ENCODE measurements at places on chromosomes 3 and 15.

- no peak for DNase-seq
Observed at GRCh38 chr3:13841141-13841540, 38.7 kb downstream of the WNT7A start.

- peak; percentile 51 for DNase-seq
Observed at GRCh38 chr15:59247364-59247763, 40.7 kb downstream of the LDHAL6B start.

DNA sequence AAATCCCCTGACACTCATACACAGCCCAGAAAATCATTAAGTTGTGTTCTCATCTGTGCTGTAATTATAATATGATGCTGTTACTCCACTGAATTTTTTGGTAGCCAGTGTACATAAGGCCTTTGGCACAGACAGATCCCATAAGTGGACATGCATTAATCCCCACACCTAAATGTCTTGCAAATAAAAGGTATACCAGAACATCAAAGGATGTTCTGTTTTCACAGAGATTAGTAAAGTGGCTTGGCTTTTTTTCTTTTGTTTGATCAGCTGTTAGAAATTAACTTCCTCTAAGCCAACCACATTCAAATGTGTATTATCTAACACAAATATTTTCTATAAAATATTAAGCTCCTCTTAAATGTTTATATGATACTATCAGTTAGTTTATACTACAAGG is 2.7 kb downstream of the SST start:
- no peak for DNase-seq

DNA sequence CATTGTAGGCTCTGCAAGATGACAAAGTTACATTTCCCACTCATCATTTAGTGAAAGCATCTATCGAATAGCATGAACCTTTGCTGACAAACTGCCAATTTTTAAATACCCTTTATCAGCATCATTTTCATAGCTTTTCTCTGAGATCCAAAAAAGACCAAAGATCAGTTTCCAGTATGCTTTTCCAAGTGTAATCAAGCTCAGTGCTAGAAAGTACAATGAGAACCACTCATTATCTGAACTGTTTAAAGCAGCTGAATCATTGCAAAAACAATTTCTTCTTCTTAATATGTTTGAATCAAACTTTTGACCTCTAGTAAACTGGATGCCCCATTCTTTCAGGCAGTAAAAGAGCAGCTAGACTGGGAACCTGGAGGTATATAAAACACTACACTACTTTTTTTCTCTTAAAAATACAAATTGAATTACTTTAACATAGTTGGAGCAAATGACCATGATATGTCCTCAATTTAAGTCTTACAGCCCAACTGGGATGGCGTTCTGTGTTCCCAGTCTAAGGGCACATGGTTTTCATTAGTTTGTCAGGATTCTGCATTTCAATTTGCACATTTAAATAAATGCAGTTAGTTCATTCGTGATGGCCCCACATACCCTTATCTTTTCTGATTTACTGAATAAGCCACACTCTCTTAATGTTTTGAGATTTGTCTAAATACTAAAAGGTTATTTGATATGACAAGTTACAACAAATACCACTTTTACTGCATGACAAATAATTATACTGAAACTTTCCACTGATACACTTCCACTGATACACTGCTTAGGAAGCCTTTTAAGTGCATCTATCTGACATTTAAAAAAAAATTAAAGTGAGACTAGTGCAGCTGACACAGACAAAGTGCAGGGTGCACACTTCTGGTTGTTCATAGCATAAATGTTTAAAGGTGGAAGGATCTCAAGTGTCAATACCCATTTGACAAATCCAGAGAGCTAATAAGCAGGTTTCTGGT is 146.0 kb upstream of the FRMD4B start:
- no peak for DNase-seq

DNA sequence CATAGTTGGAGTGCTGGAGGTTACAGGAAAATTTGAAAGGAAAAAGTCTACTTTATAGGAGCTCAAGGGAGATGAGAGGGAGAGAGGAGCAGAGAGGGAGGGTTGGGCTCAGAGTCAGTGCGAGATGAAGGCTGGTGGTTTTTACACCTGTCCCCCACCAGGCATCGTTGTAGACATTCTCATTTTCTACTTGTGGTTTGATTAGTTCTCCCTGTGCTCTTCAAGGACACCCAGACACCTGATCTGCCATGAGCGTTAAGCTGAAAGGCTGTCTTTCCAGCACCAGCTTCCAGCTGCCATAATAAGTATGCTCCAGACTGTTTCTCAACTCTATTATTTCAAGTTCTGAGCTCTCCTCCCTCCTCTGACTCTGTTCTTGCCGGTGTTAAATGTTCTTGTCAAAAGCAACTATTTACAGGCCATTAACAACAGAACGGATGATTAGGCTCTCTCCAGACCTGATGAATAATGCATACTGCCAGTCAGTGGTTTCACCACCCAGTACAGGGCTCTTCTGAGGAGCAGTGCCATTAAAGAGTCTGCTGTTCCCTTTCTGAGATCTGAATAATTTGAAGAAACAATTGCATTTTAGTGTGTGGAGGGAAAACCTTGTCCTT is 514.6 kb upstream of the MCTP2 start:
- no peak for DNase-seq

GRCh38 chr3:96007650-96008195 is 806.7 kb upstream of the EPHA6 start:
- DNase-seq: no peak

DNA sequence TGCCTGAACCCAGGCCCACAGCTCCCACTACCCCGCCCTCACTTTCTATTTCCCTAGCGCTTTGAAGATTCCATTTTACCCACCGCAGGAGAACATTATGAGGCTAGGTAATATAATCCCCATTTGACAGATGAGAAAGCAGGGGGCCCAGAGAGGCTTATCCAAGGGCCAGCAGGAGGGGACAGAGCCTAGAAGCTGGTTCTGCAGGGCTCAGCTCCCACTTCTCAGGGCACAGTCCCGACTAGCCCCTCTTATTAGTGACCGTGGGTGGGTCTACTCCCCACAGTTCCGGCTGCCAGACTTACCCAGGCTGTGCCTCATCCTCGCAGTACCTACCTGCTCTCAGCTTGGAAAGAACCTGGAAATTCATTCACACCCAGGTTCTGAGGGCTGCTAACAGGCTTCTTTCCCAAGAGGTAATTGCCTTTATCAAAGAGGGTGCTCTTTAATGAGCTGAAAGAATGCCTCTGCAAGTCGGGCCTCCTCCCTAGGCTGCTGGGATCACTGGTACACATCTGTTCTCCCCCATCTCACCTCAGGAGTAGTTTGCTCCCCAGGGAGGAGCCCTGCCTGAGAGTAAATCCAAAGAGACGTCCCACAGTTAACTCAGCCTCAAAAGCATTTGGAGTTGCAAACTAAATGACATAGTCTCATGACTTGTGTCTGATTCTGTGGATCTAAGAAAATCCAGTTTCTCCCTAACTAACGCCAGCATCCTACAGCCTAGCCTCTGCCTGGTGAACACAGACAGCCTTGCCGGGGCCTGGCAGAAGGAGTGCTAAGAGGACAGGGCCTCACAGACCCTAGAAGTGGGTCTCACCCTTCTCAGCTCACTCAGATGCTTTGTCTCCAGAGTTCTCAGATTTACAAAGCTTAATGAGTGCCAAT is 125.0 kb downstream of the CHSY1 start:
- no peak for DNase-seq

DNA sequence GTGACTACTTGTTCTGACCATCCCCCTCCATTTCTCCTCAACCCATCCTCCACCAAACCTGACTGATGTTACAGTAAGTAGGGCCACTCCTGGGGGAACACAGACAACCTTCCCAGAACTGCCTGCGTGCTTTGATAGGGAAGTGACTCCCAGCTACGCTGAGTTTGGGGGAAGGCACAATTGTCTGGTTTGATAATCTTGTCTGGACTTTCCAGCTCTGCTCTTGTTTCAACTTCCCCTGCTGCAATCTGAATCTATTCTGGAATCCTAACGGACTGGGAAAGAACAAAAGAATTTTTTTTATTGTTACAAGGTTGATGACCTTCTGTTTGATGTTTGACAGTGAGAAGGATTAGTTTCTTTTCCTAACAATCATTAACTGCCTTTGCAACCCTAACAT is 895.6 kb downstream of the ROBO1 start:
- DNase-seq: no peak

- no peak for DNase-seq
Observed at GRCh38 chr15:95868970-95869369, 461.5 kb upstream of the NR2F2 start.

DNA sequence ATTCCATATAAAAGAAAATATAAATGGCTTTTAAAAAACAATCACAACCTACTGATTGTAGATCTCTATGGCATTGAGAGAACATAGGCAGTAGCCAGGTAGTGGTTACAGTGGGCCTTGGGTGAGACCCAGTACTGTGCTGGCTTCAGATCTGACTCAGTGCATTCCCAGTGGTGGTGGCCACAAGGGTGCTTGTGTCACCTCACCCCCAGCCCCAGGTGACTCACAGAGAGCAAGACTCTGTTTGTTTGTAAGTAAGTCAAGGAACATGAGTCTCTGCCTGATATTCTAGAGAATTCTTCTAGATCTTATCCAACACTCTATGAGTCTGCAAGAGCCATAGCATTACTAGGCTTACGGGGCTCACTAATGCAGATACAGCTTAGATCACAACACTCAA is 118.8 kb upstream of the AZI2 start:
- DNase-seq: no peak

- no peak for DNase-seq
Observed at GRCh38 chr3:24828011-24828410, 333.4 kb upstream of the THRB start.

DNA sequence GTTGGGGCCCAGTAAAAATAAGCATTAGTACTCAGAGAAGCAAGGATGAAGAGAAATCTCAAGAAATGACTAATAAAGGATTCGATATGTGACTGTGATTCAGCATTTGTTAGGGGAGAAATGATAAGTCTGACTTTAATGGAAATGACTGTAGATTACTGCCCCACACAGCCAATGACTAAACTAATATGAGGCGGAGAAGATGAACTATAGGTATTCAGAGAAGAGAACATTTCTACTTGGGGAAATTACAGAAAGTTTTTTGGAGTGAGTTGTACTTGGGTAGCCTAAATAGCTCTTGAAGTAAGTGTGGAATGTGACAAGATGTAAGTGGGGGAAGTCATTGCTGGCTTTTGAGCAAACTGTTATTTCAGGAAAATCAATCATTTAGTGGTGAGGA is 380.0 kb downstream of the PDCD6IP start:
- DNase-seq: no peak

DNA sequence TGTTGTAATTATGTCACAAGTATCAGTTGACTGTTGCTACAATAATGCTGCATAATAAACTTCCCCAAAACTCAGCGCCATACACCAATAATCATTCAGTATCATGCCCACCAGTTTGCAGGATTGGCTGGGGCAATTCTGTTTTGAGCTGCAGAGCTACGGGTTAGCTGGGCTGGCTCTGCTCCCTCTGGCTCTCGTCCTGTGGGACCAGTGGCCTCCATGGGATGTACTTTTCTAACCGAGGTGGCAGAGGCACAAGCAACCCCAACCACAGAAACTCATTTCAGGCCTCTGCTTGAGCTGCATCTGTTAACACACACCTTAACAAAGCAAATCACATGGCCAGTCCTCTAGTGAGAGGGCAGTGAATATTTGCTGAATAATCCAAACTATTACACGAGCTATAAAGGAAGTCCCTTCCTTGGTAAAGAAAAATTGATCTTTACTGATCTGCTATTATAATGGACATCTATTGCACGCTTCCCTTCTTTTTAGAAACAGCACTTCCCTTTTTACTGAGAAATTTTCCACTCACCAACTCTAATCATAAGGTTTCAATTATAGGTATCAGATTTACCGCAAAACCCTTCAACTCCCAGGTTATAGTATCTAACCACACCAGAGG is 10.9 kb upstream of the BCL2A1 start:
- no peak for DNase-seq

- no peak for DNase-seq
Observed at GRCh38 chr3:115864911-115865310, 241.6 kb downstream of the GAP43 start.

DNA sequence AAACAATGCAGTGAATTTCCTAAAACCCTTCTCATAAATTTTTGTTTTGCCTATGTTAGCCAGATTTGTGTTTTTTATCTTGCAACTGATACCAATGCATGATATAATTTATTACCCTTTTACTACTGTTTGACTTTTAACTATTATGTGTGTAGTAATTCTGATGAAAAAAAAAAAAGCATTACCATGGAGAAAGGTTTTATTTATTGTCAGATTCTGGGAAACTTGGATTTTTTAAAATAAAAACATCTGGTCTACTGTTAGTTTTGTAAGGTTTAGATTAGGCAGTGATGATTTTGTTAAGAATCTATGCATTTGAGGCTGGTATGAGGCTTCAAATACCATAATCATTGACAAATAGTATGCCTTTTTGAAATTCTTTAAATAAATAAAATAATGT is 470.4 kb upstream of the ROBO1 start:
- no peak for DNase-seq

- no peak for DNase-seq
Observed at GRCh38 chr3:14434498-14435151, 32.2 kb downstream of the SLC6A6 start.

- no peak for DNase-seq
Observed at GRCh38 chr15:68822818-68823217, 2.1 kb upstream of the ANP32A start.

- DNase-seq: no peak
Observed at GRCh38 chr3:104805508-104805907, 561.2 kb upstream of the ALCAM start.

GRCh38 chr3:184734903-184735701 is 23.2 kb upstream of the MAGEF1 start:
- no peak for DNase-seq

DNA sequence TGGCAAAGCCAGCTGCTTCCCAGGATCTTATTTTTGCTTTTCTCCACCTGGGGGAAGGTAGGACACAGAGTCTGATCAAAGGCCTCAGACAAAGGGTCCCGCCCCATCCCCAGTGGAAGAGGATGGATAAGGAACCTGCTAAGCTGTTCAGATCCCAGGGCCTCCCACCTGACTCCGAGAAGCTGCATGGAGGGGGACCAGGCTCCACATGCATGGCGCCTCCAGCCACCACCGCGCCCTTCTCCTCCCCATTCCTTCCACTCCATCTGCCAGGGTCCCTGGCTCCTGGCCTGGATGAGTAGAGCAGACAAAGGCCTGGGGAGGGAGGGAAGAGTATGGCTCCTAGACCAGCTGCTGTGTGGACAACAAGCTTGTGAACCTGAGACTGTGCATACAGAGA is 20.0 kb upstream of the CRABP1 start:
- DNase-seq: no peak

- no peak for DNase-seq
Observed at GRCh38 chr15:40130799-40131502, 22.3 kb upstream of the BMF start.

DNA sequence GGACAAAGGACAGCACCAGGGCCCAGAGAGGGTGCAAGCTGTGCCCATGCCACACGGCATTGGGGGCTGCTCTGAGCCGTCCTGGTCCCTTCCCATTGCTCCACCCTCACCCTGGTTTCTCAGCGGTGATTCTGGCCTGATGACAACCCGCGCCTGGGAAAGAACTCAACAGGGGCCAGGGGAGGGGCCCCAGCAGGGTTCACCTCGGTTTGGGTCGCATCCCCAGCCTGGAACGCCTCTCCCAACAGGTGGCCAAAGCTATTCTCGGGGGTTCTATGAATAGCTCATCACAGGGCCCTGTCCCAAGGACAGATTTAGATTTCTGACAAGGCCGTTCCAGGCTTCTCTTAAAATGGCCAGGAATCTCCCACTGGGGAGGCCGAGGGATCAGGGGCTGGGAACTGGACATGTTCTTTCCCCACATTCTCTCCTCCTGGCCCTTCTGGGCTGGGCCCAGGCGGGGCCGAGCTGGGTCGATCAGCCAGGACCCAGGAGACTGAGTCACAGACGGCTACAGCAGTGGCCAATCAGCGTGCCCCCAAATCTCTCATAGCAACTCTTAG is 17.9 kb downstream of the GRIP2 start:
- no peak for DNase-seq
